ENCODE measurements at places on chromosomes 3 and 15.

DNA sequence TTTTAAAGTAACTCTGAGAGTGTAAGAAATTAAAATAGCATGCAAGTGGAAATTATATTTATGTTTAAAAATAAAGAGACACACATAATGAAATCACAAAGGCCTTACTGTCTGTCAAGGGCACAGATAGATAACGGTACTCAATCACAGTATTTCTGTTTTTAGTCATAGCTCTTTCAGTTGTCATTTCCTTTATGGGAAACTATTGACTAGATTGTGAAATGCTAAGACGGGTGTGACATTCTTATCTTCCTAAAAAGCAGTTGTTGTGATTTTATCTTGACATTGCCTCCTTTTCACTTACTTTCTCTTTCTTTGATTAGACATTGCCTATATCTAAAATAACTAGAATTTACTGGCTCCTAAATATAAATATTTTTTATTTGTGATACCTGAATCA lies 100.1 kb upstream of the PLSCR5 start:
- DNase-seq = no peak

DNA sequence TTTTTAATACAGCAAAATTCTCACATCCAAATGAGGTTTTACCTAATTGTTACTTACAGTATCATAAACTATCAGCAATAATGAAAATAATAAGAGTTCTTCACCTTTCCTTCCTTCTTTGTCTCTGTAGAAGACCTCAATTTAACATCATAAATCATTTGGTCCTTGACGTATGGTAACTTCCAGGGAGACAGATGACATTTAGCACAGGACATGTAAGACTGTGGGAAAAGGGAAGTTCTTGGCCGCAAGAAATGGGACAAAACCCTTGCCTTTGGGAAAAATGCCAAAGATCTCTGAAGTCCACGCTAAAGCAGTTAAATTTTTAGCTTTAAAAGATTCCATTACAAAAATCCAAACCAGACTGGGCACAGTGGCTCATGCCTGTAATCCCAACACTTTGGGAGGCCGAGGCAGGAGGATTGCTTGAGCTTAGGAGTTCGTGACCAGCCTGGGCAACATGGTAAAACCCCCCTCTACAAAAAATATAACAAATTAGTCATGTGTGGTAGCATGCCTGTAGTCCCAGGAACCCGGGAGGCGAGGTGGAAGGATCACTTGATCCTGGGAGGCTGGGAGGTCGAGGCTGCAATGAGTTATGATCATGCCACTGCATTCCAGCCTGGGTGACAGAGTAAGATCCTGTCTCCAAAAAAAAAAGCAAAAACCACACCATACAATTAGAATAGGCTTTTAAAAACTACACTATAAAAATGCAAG lies 8.8 kb downstream of the PTPN9 start:
- peak; percentile 12 for DNase-seq

- DNase-seq = no peak
Measured at GRCh38 chr3:49940667-49941249, 808 bp downstream of the RBM6 start.

DNA sequence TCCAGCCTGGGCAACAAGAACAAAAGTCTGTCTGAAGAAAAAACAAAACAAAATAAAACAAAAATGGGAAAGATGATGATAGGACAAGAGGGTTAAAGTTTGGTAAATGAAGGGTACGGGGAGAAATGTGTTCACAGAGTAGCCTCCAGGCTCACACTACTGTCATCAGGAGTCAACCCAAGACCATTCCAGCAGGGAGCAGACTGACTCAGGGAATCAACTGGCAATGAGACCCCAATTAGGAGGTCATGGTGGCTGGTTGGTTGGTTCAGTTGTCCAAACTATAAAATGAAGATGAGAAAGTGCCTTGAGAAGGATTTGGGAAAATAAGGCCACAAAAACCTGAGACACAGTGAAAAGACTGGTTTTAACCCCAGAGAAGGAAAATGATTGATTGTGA lies 51.8 kb downstream of the KLHL6 start:
- no peak for DNase-seq

GRCh38 chr3:148366743-148367410 lies 330.8 kb upstream of the AGTR1 start:
- peak; percentile 66 for DNase-seq

- no peak for DNase-seq
Measured at GRCh38 chr3:132294906-132295305, 22.3 kb upstream of the ACP3 start.

GRCh38 chr15:40953713-40954074 lies 423 bp downstream of the CHAC1 start:
- DNase-seq = no peak

GRCh38 chr3:112061152-112061551 lies 25.0 kb upstream of the C3orf52 start:
- peak; percentile 68 for DNase-seq

GRCh38 chr3:167996514-167996913 lies 99.2 kb downstream of the GOLIM4 start:
- DNase-seq = no peak

GRCh38 chr3:33883538-33883950 lies 85.1 kb downstream of the PDCD6IP start:
- peak; percentile 53 for DNase-seq

- DNase-seq = no peak
Measured at GRCh38 chr3:45991341-45991740, 4.3 kb downstream of the FYCO1 start.

GRCh38 chr3:21067031-21067813 lies 683.8 kb downstream of the ZNF385D start:
- DNase-seq = peak; percentile 9

DNA sequence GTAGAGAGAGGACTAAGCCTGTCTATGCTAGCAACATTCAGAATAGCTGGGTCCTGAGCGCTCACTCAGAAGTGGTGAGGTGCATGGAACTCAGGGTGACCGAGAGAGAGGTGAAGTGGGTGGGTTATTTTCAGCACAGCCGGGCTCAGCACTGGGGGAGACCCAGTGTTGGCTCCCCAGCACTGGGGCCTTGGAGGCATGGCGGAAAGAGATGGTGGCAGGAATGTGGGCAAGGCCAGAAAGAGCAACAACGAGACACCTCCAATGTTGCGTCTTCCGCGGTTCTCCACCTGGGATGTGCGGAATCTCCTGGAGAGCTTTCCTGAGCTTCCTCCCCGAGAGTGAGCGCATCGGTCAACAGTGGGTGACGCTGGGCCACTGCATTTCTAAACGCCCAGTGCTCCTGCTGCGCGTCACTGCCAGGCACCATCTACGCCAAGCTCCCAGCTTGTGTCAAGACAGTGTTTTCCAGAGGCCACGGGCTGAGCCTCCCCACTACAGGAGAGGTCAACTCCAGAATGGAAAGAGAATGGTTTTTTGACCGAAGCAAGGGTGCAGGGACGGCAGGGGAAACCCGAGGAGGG lies 148.4 kb downstream of the ADAMTS17 start:
- no peak for DNase-seq

GRCh38 chr15:81314378-81314777 lies 9.6 kb downstream of the STARD5 start:
- DNase-seq = no peak

GRCh38 chr3:122392868-122393844 lies 9.2 kb downstream of the FAM162A start:
- peak; percentile 51 for DNase-seq

DNA sequence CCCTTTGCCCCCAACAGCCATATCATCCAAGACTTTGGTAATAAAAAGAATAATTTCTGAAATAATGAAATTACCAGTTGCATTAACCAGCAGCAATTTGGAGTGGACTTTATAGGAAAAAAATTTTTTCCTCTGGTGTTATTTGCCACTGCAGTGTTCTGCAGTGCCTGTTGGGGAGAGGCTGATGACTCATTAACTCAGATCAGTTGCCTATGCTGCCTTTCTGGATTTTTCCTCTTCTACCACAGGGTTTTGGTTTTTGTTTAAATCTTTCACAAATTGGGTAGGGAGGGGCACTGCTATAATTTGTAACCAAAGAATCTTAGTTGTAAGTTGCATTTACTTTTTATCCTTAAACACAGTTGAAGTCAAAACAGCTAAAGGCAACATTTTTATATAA lies 22.7 kb downstream of the ATP6V1A start:
- peak; percentile 53 for DNase-seq

GRCh38 chr15:33161209-33161608 lies 33.3 kb downstream of the FMN1 start:
- no peak for DNase-seq

- DNase-seq = peak; percentile 75
Measured at GRCh38 chr3:66885326-66886000, 112.6 kb upstream of the KBTBD8 start.

All from fibroblast of skin of scalp (primary cell).